Aorta (tissue), 5 donors: ENCODE measurements at places on chromosomes 6 and 20. TPM values are rescaled to one million over a fixed set of nuclear protein-coding genes. Genes with fewer than 3 reads are reported as not detected.

DNA sequence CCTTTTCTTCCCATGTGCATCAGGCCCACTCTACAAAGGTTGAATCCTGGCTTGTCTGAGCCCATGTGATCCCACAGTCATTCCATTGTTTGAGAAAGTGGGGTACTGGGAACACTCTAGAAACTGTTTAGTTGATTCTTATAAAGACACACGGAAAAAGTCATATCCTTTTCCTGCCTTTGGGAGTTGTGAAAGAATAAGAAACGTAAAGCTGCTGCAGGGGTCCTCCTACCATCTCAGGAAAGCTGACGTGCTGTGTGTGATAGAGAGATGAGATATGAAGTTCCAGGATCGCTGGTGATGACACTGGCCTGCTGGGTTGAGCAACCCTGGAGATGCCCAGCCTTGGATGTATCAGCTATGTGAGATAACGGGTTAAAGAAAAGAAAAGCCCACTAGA, 21.3 kb upstream of the HLA-DRB5 start:
- no peaks in the 10 kb centered on the region for H3K4me1 ChIP-seq
- no peak overlapping the region for H3K27ac ChIP-seq
- no peaks in the 10 kb centered on the region for H3K27me3 ChIP-seq
- peak; percentile 18 for DNase-seq
- H3K4me3 ChIP-seq = no peak overlapping the region

DNA sequence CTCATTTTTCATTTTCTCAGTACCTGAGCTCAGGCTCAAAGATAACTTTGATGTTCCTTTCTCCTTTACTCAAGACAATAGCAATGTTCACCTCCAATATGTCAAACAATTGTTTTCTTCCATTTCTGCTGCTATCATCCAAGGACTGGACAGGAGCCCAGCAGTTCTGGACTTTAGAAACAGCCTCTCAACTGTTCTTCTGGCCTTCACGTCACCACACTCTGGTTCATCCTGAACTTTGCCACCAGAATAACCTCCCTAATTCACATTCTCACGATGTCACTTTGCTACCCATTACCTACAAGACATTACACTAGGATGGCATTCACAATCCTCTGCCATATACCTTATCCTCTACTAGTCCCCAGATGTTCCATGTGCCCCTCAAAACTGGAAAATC, 60.6 kb upstream of the PLEKHG1 start:
- H3K27ac ChIP-seq = no peak overlapping the region
- no peak overlapping the region for H3K4me3 ChIP-seq
- H3K27me3 ChIP-seq = no peaks in the 10 kb centered on the region

DNA sequence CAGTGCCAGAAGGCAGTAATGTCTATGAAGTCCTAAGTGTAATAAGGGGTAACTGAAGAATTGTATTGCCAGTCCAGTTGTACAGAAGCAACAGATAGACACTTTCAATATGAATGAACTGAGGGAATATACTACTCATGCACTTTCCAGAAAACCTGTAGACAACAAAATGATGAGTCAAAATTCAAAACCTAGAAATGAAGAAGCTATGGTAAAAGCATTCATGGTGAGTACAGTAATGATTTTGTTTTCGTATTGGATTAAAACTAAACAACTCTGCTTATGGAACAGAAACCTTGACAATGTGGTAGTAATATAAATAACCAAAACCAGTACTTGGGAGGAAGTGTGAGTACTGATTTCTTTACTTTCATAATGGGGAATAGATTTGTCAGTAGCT, 35.0 kb downstream of the ARMC2 start:
- DNase-seq = no peak
- H3K36me3 ChIP-seq = no peaks in the 10 kb centered on the region
- no peak overlapping the region for H3K4me3 ChIP-seq
- H3K27me3 ChIP-seq = no peaks in the 10 kb centered on the region

GRCh38 chr20:2255926-2256531, 39.8 kb upstream of the TGM3 start:
- H3K4me1 ChIP-seq = no peaks in the 10 kb centered on the region
- no peak overlapping the region for H3K27ac ChIP-seq
- no peaks in the 10 kb centered on the region for H3K36me3 ChIP-seq
- H3K27me3 ChIP-seq = no peaks in the 10 kb centered on the region
- DNase-seq = no peak

- H3K27me3 ChIP-seq = no peaks in the 10 kb centered on the region
- DNase-seq = no peak
- no peak overlapping the region for H3K4me3 ChIP-seq
Measured at GRCh38 chr6:37366910-37367309, 13.1 kb downstream of the RNF8 start.

- no peaks in the 10 kb centered on the region for H3K36me3 ChIP-seq
- H3K4me3 ChIP-seq = no peak overlapping the region
- H3K27me3 ChIP-seq = peaks cover 5% of the 10 kb centered on the region
- H3K27ac ChIP-seq = no peak overlapping the region
- no peak for DNase-seq
Measured at GRCh38 chr6:108168501-108169463, 3.0 kb downstream of the NR2E1 start.

DNA sequence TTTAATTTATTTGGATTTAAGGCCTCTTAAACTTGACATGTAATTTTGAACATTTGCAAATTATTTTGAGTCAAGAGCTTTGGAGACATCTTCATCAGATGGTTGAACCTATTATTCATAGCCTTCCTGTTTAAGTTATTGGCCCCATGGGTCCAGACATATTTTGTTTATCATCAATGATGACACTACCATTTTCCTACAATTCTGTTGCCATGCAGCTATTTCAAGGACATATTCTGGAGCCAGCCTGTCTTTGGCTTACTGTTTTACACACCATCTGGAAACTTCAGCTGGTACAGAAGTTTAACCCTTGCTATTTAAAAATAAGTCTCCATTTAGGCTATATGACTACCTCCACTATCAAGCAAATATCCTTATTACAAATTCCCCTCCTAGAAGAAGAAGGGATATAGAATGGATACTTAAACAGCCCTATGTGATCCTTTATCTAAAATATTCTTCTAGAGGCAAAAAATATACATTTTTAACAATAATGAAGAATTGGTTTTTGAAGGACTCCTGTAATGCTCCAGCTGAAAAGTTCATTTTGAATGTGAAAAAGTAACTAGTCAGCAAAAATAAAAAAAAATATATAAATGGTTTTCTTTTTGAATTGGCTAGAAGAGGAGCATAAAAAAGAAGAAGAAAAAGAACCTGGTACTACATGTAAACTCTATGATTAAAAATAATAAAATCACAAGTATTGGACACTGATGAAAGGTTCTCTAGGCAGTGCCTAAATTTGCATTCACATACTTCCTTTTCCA, 544.0 kb upstream of the HS3ST5 start:
- H3K27me3 ChIP-seq = no peaks in the 10 kb centered on the region
- H3K27ac ChIP-seq = no peak overlapping the region
- H3K36me3 ChIP-seq = no peaks in the 10 kb centered on the region
- H3K4me1 ChIP-seq = no peaks in the 10 kb centered on the region
- DNase-seq = no peak
- no peak overlapping the region for H3K4me3 ChIP-seq

DNA sequence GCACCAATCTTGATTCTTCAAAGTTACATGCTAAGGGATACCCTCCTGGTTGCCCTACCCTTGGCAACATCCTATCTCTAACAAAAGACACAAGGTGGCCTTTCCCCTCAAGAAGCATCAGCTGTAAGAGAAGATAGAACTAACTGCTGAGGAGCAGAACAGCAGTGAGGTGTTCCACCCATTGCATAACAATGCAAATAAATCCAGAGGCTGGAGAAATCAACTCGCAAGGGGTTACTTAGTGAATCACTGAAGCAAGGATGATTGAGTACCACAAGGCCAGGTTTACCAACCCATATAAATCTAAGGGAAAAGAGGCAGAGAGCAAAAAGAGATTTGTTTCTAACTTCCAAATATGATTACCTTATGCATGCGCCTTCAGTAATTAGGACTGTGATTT, 36.7 kb downstream of the F13A1 start:
- no peak overlapping the region for H3K27ac ChIP-seq
- H3K4me1 ChIP-seq = no peaks in the 10 kb centered on the region
- H3K36me3 ChIP-seq = no peaks in the 10 kb centered on the region
- no peak for DNase-seq
- H3K4me3 ChIP-seq = no peak overlapping the region

The COL21A1 gene
- 39.3 TPM for total RNA-seq

The CD24 gene
- 0.94 TPM for total RNA-seq

The PACRG gene
- 0.54 TPM for total RNA-seq

The SLC35F1 gene
- total RNA-seq = 0.81 TPM

DNA sequence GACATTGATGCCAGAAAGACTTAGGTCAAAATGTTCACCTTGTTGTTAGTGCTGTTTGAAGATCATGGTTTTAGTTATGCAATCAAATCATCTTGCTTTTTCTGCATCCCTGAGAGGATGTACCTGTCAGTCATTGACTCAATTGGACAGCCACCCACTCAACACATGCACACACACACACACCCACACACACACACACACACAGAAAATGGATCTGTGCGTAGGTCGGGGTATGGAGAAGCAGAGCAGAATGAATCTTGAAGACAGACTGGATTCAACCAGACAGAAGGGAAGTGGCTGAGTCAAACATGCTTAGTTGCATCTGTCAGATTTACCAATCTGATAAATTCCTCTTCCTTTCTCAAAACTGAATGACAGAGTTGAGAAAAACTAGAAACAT, 19.1 kb upstream of the ZSCAN23 start:
- H3K27ac ChIP-seq = no peak overlapping the region
- no peaks in the 10 kb centered on the region for H3K4me1 ChIP-seq
- H3K36me3 ChIP-seq = no peaks in the 10 kb centered on the region
- H3K27me3 ChIP-seq = no peaks in the 10 kb centered on the region
- DNase-seq = no peak

GRCh38 chr6:82205930-82206392, 41.6 kb downstream of the IBTK start:
- no peak overlapping the region for H3K4me3 ChIP-seq
- no peak for DNase-seq
- no peaks in the 10 kb centered on the region for H3K36me3 ChIP-seq
- H3K4me1 ChIP-seq = no peaks in the 10 kb centered on the region
- H3K27ac ChIP-seq = no peak overlapping the region

DNA sequence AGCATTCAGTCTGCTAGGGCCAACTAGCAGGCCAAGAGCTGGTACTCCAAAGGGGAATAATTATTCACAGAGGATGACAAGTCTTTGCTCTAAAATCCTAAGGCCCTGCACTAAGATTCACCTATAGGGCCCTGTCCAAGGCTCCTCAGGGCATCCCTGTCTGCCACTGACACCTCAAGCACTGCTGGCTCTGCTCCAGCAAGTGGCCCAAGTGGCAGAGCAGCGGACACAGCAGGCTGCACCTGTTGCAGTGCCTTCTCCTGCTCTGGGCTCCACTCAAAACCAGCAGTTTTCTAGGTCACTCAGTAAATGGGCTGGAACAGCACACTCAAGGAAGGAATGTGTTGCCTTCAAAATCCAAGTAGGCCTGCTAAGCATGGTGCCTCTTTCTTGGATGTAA, 36.4 kb upstream of the SMOC2 start:
- H3K36me3 ChIP-seq = no peaks in the 10 kb centered on the region
- DNase-seq = no peak
- H3K4me1 ChIP-seq = no peaks in the 10 kb centered on the region

The CRISP2 gene
- not detected for total RNA-seq

GRCh38 chr20:47956268-47956995, 171.2 kb upstream of the SULF2 start:
- H3K36me3 ChIP-seq = no peaks in the 10 kb centered on the region
- H3K27me3 ChIP-seq = no peaks in the 10 kb centered on the region
- no peaks in the 10 kb centered on the region for H3K4me1 ChIP-seq
- no peak for DNase-seq
- H3K27ac ChIP-seq = no peak overlapping the region

The CASS4 gene
- total RNA-seq = 2.4 TPM

The C20orf144 gene
- 0.16 TPM for total RNA-seq

- H3K4me1 ChIP-seq = no peaks in the 10 kb centered on the region
- DNase-seq = no peak
- H3K27ac ChIP-seq = no peak overlapping the region
- no peak overlapping the region for H3K4me3 ChIP-seq
- no peaks in the 10 kb centered on the region for H3K27me3 ChIP-seq
Measured at GRCh38 chr6:3895312-3895653, 46.1 kb downstream of the FAM50B start.

DNA sequence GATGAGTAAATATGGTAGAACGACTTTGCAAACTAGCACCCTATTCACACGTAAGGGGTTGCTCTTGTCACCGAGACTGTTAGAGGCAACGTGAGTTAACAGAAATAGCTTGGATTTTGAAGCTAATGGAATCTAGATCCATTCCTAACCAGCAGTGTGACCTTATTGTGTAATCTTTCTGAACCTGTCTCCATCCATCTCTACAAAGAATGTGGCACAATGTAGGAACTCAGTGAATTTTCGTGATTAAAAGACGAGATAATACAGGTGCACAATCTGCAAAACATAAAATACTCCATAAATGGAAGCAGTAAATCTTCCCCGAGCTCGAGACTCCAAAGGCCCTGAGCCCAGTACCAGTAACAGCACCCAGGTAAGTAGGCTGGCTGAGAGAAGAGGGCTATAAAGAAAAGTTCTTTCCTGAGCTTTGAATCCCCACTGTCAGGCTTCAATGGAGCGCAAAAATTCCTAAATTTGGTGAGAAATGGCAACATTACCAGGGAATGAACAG, 801 bp upstream of the KIFC1 start:
- H3K36me3 ChIP-seq = no peaks in the 10 kb centered on the region
- no peak overlapping the region for H3K27ac ChIP-seq
- no peak for DNase-seq
- H3K4me3 ChIP-seq = no peak overlapping the region
- H3K27me3 ChIP-seq = no peaks in the 10 kb centered on the region

DNA sequence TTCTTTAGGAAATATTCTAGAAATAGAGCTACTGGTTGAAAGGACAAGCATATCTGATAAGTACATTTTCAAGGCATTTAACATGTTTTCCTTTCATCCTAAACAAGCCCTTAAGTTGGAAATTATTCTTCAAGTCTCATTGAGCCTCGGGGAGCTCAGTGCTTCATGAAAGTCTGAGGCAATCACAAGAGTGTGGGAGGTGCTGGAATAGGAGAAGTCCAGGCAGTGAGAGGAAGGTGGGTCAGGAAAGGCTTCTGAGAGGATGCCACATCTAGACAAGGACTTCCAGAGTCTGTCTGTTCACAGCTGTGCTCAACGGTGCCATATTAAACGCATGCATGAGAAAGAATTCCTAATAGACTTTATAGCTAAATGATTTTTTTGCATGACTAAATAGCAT, 69.8 kb downstream of the CD83 start:
- no peaks in the 10 kb centered on the region for H3K36me3 ChIP-seq
- no peak overlapping the region for H3K27ac ChIP-seq
- H3K4me3 ChIP-seq = no peak overlapping the region
- DNase-seq = no peak
- H3K27me3 ChIP-seq = no peaks in the 10 kb centered on the region

- H3K27me3 ChIP-seq = no peaks in the 10 kb centered on the region
- H3K4me1 ChIP-seq = no peaks in the 10 kb centered on the region
- H3K27ac ChIP-seq = no peak overlapping the region
- H3K4me3 ChIP-seq = no peak overlapping the region
Measured at GRCh38 chr20:2195614-2196013, 94.0 kb downstream of the STK35 start.
